ENCODE measurements at places on chromosomes 5 and 9.
A peak's percentile ranks its signal among the peaks of the same experiment; 100 is the strongest.

DNA sequence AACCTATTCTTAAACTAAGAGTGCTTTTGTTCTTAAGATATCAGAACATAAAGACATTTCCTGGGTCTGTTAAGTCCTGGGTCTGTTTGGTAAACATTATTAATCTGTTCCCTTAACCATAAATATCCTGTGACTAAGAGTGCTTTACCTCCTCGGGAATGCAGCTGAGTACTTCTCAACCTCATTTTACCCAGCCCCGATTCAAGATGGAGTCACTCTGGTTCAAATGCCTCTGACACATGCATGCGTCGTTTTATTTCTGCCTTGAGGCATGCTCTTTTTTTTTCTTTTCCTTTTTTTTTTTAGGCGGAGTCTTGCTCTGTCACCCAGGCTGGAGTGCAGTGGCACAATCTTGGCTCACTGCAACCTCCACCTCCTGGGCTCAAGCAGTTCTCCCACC, 39.8 kb upstream of the FBXL17 start:
- no peaks in the 10 kb centered on the region for H3K36me3 ChIP-seq
- no peaks in the 10 kb centered on the region for H3K27me3 ChIP-seq
- no peak overlapping the region for H3K4me3 ChIP-seq
- no peaks in the 10 kb centered on the region for H3K4me1 ChIP-seq
- H3K27ac ChIP-seq = no peak overlapping the region

- H3K4me1 ChIP-seq = peaks cover 21% of the 10 kb centered on the region
- no peaks in the 10 kb centered on the region for H3K27me3 ChIP-seq
- H3K36me3 ChIP-seq = peaks cover 61% of the 10 kb centered on the region
- H3K27ac ChIP-seq = peak overlapping the region; percentile 78
- H3K4me3 ChIP-seq = peak overlapping the region; percentile 69
Observed at GRCh38 chr9:19378647-19379046, 1.4 kb downstream of the RPS6 start.

- no peak overlapping the region for H3K4me3 ChIP-seq
- DNase-seq = no peak
- H3K27ac ChIP-seq = no peak overlapping the region
Observed at GRCh38 chr5:27938989-27939388, 900.6 kb upstream of the CDH9 start.

GRCh38 chr9:74277532-74277931, 219.6 kb upstream of the RORB start:
- H3K27ac ChIP-seq = no peak overlapping the region
- H3K4me1 ChIP-seq = no peaks in the 10 kb centered on the region
- H3K27me3 ChIP-seq = no peaks in the 10 kb centered on the region
- no peaks in the 10 kb centered on the region for H3K36me3 ChIP-seq

- H3K4me3 ChIP-seq = no peak overlapping the region
- H3K27ac ChIP-seq = no peak overlapping the region
- no peaks in the 10 kb centered on the region for H3K27me3 ChIP-seq
- no peaks in the 10 kb centered on the region for H3K36me3 ChIP-seq
- H3K4me1 ChIP-seq = no peaks in the 10 kb centered on the region
Observed at GRCh38 chr5:125006011-125006685, 259.7 kb upstream of the ZNF608 start.

- peaks cover 6% of the 10 kb centered on the region for H3K4me1 ChIP-seq
- peak overlapping the region; percentile 50 for H3K27ac ChIP-seq
- no peak for DNase-seq
- no peaks in the 10 kb centered on the region for H3K36me3 ChIP-seq
Observed at GRCh38 chr5:3325201-3325971, 270.2 kb upstream of the IRX1 start.

GRCh38 chr9:18459962-18460584, 13.9 kb upstream of the ADAMTSL1 start:
- no peaks in the 10 kb centered on the region for H3K36me3 ChIP-seq
- H3K4me3 ChIP-seq = no peak overlapping the region

DNA sequence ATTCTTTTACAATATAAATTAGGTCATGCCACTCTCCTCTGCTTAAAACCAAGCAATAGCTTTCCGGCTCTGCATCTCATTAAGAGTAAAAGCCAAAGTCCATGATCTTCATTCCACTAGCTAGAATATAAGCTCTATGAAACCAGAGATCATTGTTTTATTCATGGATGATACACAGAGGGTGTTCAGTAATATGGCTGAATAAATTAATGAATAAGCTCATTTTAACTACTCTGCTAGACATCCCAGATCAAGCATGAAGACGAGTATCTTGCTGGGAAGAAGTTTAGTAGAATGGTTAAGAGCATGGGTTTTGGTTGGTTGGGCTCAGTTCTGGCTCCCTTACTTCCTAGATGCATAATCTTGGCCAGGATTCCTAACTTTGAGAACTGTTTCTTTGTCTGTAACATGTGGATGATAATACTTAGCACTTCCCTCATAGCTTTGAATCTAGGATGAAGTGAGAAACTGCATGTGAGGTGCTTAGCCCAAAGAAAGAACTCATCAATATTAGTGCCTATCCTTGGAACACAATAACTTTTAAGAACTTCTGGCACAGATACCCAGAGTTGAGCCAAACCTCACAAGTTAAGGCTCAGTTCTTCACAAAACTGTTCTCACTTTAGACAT, 106.8 kb downstream of the MSX2 start:
- peaks cover 10% of the 10 kb centered on the region for H3K4me1 ChIP-seq
- no peaks in the 10 kb centered on the region for H3K36me3 ChIP-seq
- H3K27ac ChIP-seq = no peak overlapping the region
- H3K27me3 ChIP-seq = no peaks in the 10 kb centered on the region
- no peak for DNase-seq

- peaks cover 17% of the 10 kb centered on the region for H3K4me1 ChIP-seq
- no peak overlapping the region for H3K27ac ChIP-seq
- H3K36me3 ChIP-seq = no peaks in the 10 kb centered on the region
- no peak overlapping the region for H3K4me3 ChIP-seq
- H3K27me3 ChIP-seq = no peaks in the 10 kb centered on the region
Observed at GRCh38 chr5:177366528-177367322, 9.0 kb downstream of the RGS14 start.

DNA sequence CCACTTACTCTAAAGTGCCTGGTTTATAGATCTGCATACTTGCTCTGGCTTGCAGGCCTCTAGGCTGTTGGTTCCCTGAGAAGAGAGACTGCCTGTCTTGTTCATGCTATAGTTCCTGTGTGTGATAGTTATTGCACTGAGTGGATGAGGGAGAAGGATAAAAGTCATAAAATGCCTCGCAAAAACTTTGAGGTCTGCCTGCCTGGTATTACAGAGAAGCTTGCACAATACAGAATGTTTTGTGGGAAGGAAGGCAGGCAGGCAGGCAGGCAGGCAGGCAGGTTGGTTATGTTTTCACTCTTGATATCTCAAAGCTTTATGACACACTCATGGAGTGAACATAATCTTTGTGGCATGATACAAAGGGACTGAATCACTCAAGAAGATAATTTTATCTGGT, 287.1 kb downstream of the SLIT3 start:
- DNase-seq = no peak
- no peaks in the 10 kb centered on the region for H3K36me3 ChIP-seq
- no peak overlapping the region for H3K27ac ChIP-seq
- no peak overlapping the region for H3K4me3 ChIP-seq
- H3K4me1 ChIP-seq = no peaks in the 10 kb centered on the region
- H3K27me3 ChIP-seq = no peaks in the 10 kb centered on the region

- H3K4me3 ChIP-seq = no peak overlapping the region
- H3K27ac ChIP-seq = no peak overlapping the region
- H3K36me3 ChIP-seq = no peaks in the 10 kb centered on the region
Observed at GRCh38 chr9:121976751-121977150, 116.4 kb downstream of the TTLL11 start.

DNA sequence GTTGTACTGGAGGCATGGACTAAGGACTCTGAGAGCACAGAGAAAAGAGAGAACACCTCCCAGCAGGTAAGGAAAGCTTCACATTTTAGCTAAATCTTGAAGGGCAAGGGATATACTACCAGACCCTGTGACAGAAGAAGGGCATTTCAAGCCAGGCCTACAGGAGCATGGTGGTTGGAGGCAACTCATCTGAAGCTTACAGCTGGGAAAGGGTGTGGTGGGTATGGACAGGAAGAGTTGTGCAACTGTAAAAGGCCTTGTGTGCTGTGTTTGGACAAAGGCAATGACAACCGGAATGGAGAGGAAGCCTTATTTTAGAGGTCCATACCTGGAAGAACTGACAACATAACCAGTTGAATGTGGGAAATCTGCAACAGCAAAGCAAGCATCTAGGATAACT, 31.2 kb downstream of the NIPSNAP3B start:
- H3K27ac ChIP-seq = no peak overlapping the region
- H3K36me3 ChIP-seq = peaks cover 54% of the 10 kb centered on the region
- H3K4me3 ChIP-seq = no peak overlapping the region

DNA sequence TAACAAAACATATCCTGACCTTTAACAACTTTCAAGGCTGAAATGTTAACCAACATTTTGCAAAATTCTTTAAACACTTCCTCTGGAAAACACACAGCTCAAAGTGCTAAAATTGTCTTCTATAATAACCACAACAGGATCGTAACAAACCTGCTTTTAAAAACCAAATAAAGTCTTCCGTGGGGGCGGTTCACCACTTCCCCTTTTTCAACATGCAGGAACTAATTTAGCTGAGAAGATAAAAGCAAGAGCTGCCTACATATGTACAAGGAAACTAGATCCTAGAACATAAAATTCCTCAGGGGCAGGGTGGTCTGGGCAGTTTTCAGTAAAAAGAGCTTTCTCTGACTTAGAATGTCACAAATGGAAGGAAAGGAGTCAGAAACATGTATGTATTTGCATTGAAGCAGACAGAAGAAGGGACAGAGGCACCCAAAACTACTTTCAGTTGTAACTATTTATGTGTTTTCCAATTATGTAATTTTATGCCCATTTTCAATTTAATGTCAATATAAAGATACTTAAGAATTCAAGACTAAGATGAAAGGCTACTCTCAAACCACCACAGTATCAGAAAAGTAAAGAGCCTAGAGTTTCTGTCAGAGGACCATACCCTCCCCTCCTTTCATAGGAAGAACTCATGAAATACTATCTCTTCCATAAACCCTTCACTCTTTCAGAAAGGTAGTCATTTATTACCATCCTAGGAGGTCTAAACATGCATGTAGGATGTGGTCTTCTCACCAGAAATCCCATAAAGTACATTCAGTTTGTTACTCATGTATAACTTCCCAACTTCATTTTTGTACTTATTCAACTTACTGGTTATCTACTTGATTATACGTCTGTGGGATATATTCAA, 185.9 kb upstream of the RASA1 start:
- no peaks in the 10 kb centered on the region for H3K4me1 ChIP-seq
- H3K36me3 ChIP-seq = no peaks in the 10 kb centered on the region
- H3K27ac ChIP-seq = no peak overlapping the region
- DNase-seq = no peak
- H3K27me3 ChIP-seq = no peaks in the 10 kb centered on the region

GRCh38 chr9:125634040-125634717, 72.8 kb downstream of the MAPKAP1 start:
- no peak overlapping the region for H3K4me3 ChIP-seq
- peaks cover 31% of the 10 kb centered on the region for H3K4me1 ChIP-seq
- no peaks in the 10 kb centered on the region for H3K36me3 ChIP-seq
- H3K27me3 ChIP-seq = no peaks in the 10 kb centered on the region

DNA sequence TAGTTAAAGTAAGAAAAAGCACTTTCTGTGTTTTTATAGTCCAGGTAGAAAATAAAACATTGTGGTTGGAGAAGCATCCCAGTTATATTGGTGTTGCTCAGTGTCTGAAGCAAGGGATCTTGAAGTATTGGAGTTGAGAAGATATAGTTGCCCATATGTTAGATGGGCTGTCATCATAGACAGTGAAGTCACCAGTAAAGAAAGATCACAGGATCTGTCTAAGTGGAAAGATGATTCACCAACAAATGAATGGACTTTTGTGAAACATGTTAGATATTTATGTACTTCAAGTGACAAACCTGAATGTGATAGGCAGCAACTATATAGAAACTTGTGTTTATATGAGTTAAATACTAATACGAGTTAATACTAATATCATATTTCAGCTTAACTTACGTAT, 11.7 kb downstream of the OGN start:
- H3K4me3 ChIP-seq = no peak overlapping the region
- H3K27ac ChIP-seq = no peak overlapping the region
- no peaks in the 10 kb centered on the region for H3K27me3 ChIP-seq
- no peaks in the 10 kb centered on the region for H3K36me3 ChIP-seq
- no peak for DNase-seq
- H3K4me1 ChIP-seq = no peaks in the 10 kb centered on the region

- no peaks in the 10 kb centered on the region for H3K27me3 ChIP-seq
- H3K36me3 ChIP-seq = no peaks in the 10 kb centered on the region
- H3K4me3 ChIP-seq = no peak overlapping the region
- H3K4me1 ChIP-seq = no peaks in the 10 kb centered on the region
Observed at GRCh38 chr9:84823421-84824271, 154.1 kb downstream of the NTRK2 start.

GRCh38 chr9:123465304-123465703, 109.3 kb downstream of the CRB2 start:
- no peaks in the 10 kb centered on the region for H3K27me3 ChIP-seq
- DNase-seq = no peak
- no peaks in the 10 kb centered on the region for H3K36me3 ChIP-seq
- H3K4me1 ChIP-seq = no peaks in the 10 kb centered on the region

GRCh38 chr9:83646500-83647239, 23.7 kb downstream of the IDNK start:
- no peak overlapping the region for H3K27ac ChIP-seq
- DNase-seq = no peak
- no peaks in the 10 kb centered on the region for H3K4me1 ChIP-seq
- H3K4me3 ChIP-seq = no peak overlapping the region

DNA sequence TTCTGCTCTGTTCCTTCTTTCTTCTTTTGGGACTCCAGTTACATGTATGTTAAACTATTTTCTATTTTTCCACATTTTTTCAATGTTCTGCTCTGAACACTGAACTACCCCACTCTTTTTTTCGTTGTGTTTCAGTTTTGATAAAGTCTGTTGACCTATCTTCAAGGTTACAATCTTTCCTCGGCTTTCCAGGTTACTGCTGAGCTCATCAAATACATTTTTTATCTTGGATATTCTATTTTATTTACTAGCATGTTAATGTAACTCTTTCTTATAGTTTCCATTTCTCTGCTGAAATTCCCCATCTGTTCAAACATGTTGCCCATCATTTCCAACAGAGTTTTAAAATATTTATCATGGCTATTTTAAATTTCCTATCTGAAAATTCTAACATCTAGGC, 13.8 kb downstream of the NEUROG1 start:
- H3K4me1 ChIP-seq = no peaks in the 10 kb centered on the region
- no peaks in the 10 kb centered on the region for H3K27me3 ChIP-seq
- DNase-seq = no peak
- no peak overlapping the region for H3K4me3 ChIP-seq
- H3K36me3 ChIP-seq = no peaks in the 10 kb centered on the region
